Coronary artery (tissue), 2 donors: ENCODE measurements at places on chromosomes 13 and 19.

DNA sequence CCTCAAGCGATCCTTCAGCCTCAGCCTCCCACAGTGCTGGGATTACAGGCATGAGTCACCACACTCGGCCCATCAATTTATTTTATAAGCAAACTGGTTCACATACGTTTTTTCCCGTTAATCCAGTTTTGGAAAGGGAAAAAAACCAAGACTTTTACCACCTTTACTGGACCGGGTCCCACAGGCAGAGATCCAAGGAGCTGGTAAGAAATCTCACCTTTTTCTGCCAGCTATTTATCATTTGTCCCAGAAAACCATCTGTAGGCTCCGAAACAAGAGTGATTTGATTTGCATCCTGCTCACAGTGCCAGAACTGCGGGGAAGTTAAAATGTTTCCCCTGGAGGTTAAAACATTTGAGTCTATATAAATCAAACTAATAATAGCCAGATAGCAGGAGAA lies 6.3 kb upstream of the FUT2 start:
- DNase-seq: no peak

GRCh38 chr19:5968431-5969373 lies 9.2 kb downstream of the RANBP3 start:
- no peak for DNase-seq

DNA sequence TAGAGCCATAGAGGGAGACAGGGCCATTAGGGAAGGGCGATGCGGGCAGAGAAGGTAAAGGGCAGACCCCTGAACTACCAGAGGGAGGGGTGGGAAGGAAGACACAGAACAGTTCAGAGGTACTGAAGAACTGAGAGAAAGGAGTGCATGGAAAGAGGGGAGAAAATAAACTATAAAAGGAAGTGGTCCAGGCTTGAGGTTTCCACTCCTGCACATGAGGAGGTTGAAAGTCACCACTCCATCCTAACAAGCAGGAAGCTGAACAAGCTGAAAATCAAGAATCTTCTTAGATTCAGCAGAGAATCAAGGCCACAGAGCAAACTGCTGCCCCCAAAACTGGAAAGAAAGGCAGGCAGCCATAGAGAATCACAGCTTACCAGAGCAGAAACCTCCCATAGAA lies 45.1 kb downstream of the MIPEP start:
- DNase-seq: no peak

- no peak for DNase-seq
Measured at GRCh38 chr13:93805736-93806135, 579.1 kb downstream of the GPC6 start.

DNA sequence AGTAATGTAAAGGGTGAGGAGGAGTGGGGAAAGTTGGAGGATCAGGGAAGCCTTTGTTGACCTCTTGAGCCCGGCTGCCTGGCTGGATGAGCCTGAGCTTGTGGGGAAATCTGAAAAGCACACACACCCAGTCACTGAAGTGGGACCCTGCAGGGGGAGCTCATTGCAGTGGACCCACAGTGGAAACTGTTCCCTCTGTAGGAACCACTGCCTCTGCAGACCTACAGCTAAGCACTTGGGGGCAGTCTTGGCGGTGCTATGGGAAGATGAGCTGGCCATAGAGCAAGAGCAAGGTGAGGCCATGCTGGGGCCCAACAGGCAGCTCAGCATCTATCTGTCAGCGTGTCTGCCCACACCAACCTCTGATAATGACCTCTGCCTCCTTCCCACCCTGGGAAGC lies 294.8 kb downstream of the TSHZ3 start:
- DNase-seq: no peak

DNA sequence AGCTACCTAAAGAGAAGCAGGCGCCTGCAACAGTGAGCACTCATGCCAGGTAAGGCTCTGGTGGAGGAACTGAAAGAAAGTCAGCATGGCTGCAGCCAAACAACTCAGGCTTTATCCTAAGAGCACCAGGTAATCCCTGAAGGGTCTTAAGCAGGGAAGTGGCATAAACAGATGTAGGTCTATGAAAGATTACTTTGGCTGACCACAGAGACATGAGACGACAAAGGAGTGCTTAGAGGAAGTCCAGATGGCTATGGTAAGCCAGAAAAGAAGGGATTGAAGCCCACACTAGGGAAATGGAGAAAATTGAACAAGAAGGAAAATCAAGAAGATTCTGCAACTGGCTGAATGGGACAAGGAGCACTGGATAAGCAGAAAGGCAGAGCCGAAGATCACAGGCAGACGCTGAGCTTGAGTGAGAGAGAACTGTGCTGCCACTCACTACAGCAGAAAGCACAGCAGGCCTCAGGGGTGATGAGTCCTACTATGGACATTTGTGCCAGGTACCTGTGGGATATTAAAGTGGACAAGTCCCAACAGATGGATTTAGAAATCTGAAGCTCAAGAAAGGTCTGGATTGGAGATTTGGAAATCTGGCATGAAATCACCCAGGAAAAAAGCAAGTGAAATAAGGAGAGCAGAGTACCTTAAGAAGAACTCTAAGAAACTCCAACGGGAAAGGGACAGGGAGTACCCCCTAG lies 4.2 kb downstream of the RCBTB1 start:
- DNase-seq: no peak

GRCh38 chr13:99264051-99264450 lies 5.9 kb upstream of the GPR18 start:
- no peak for DNase-seq

GRCh38 chr19:7917267-7918061 lies 2.7 kb upstream of the SNAPC2 start:
- DNase-seq: no peak

DNA sequence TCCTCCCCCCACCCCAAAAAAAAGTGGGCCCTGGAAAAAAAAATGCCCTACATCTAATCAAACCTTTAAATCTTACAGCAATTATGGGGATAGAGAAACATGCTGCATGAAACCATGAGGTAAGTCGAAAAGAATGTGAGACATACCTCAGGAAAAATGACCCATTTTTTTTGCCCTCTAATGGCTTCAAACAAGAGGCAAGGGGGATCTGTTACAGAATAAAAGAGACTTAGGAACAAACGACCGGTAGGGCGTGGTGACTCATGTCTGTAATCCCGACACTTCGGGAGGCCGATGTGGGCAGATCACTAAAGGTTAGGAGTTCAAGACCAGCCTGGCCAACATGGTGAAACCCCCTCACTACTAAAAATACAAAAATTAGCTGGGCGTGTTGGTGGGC lies 8.4 kb downstream of the RGL3 start:
- DNase-seq: no peak

DNA sequence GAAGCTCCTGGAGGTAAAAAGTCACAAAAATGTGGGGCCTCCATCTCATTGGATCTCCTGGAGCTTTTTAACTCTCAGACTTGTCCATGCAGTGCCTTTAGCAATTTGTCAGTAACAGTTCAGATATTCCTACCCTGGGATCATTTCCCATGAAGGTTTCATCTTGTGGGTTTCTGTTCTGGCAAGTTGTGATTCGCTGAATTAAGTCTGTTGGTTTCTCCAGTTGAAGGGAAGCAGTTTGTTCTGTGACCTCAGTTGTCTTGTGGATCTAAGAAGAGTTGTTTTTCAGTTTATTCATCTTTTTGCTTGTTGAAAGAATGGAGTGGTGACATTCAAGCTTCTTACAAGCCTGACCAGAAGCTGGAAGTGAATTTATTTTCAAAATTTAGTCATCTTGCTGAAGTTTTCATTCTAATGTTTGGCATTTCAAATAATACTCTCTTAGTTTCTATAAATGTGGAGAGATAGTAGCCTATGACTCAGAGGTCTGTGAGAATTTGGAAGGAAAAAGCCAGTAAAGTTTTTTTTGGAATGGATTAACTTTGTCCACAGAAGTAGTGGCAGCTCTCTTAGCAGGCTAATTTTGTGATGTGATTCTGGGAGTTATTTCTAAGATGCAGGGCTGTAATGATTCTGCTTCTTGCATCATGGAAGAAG lies 120.1 kb upstream of the CSNK1A1L start:
- DNase-seq: no peak

GRCh38 chr13:49503951-49504350 lies 8.2 kb downstream of the PHF11 start:
- no peak for DNase-seq

GRCh38 chr19:6232601-6233055 lies 47.1 kb downstream of the MLLT1 start:
- DNase-seq: no peak

DNA sequence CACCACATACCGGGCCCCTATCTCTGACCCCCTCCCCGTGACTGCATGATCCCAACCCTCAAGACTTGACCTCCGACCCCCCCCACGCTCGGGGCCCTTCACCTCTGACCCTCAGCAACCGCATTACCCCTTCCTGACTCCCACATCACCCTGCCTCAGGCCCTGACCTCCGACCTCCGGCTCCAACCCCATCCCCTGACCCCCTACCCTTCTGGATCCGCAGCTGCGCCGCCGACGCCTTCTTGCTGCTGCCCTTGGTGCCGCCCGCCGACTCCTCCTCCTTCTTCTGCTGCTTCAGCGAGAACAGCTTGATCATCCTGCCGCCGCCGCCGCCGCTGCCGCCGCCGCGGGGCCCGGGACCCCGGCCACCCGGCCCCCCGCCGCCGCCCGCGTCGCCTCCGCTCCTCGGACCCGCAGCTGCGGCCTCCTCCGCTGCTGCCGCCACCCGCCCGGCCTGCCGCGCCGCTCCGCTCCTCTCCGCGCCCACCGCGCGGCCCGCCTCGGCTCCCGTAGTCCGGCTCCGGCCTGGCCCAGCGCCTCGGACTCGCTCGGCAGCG lies at the start of gene UBE2M:
Gene UBE2M, minus strand, starts transcription at position 546 of the 557 bp plus-strand sequence. Its CDS starts 230 bp downstream, at position 316.
- DNase-seq: peak; percentile 87

DNA sequence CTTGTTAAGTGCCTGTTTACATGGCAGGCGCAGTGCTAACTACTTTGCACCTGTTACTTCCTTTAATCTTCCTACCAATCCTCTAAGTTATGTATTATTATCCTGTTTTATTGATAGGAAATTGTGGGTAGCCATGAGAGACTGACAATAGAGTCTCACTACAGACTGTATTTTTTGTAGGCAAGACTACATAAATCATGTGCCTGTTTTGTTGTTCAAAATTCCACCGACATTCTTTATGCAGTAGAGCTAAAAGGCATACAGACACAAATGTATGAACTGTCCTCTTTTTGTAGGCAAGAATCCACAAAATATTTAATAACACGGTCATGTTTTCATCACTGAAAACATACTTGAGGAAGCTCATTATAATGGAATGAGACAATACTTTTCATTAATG lies 205.5 kb downstream of the NALCN start:
- DNase-seq: no peak

DNA sequence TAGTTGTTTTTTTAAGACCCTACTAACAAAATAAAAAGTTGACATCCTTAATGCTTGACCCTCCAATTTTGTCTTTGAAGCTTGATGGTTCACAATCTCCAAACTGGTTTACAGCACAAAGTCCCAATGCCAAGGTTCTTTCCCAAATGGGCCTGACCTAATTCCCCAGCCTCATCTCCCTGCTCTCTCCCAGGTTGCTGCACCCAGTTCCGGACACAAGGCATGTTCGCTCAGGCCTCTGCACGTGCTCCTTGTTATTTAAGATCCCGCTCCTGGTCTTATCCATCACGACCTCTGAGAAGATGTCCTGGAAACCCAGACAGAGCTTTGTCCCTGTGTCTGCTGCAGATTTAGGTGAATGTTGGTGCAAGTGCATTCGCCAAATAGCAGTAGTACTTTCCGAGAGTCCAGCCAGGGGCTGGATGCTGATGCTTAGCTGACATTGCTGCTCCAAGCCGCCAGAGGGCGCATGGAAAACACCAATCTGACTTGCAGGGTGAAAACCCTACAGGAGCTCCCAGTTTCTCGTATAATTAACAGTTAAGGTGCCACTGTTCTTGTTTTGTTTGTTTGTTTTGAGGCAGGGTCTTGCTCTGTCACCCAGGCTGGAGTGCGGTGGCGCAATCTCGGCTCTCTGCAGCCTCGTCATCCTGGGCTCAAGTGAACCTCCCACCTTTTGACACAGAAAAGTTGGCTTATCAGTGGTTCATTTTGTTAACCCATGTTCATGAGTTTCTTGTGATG lies 18.5 kb downstream of the LYPD3 start:
- no peak for DNase-seq

- no peak for DNase-seq
Measured at GRCh38 chr13:30047154-30047874, 196.9 kb upstream of the UBL3 start.
